ENCODE measurements at places on chromosomes 1 and 21.

DNA sequence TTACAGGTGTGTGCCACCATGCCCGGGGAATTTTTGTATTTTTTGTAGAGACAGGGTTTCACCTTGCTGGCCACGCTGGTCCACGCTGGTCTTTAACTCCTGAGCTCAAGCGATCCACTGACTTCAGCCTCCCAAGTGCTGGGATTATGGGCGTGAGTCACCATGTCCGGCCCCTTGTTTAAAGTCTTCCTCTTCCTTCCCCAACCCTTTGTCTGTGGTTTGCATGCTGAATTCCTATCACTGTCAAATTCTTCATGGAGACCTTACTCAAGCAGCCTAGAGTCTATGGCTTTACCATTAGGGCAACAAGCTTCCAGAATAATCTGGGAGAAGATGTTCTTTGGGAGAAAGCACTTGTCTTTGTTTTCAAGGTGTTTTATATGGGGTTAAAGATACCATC lies 34.7 kb downstream of the B3GALT5 start:
- DNase-seq = no peak

- no peak for DNase-seq
Observed at GRCh38 chr1:36446746-36447145, 3.5 kb downstream of the OSCP1 start.

DNA sequence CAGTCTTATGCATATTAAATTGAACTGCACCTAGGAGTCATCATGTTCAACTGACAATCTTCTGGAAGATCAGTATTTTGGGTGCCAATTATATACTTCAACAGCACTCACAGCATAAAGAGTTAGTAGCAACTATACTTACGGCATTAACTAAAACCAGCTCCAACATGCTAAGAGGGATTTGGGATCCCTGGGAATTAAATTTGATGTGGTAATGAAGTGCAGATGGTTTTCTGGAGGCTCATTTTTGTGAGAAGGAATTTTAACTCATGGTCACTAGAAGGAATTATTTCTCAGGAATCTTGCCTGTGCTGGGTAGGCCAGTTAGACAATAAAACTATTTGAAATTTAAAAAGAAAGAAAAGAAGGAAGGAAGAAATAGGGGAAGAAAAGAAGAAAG lies 18.3 kb downstream of the IFI44 start:
- DNase-seq = no peak

DNA sequence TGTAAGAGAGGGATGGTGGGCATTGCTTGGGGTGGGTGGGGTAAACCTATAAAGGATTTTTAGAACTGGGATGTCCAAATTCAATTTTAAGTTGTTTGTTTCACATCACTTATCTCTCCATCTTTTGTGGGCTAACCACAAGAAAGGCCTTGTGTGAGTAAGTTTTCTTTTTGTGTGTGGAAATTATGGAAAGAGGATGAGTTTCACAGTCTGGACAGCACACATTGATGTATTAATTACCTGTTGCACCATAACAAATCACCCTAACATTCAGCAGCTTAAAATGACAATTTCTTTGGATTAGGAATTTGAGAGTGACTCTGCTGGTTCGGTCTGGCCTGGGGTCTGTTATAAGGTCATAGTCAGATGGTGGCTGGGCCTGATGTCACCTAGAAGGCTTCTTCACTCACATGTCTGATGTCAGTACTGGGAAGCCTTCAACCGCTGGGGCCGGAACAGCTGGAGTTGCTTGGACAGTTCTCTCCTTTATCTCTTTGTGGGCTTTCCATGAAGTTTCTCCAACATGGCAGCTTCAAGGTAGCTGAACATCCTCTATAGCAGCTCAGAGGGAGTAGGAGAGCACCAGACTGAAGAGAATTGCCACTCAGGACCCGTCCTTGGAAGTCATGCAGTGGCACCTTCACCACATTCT lies 2.0 kb upstream of the COL9A2 start:
- no peak for DNase-seq

DNA sequence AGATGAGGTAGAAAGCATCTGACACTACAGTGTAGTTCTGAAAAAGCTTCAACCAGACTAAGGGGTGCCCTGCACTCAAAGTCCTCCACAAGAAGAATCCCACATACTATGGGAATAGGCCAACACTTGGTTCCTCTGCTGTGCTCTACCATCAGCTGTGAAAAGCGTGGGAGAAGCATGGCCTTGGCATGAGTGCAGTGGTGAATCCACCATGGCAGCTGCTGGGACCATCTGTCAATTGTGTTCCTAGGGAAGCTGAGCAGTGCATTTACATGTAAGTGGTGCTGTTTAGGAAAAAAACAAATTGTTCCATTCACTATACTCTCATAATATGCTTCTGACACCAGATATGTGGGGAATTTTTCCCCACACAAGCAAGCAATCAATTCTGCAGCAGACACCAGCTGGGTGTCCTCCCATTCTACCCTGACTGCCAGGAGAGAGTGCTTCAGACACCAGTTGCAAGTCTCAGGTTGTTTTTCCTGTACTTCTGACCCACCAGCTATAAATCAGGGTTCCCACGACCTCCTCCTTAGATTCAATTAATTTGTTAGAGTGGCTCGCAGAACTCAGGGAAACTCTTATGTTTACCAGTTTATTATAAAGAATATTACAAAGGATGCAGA lies 230.8 kb upstream of the CHRM3 start:
- DNase-seq = no peak

GRCh38 chr1:28822799-28823198 lies 10.8 kb downstream of the OPRD1 start:
- DNase-seq = no peak

DNA sequence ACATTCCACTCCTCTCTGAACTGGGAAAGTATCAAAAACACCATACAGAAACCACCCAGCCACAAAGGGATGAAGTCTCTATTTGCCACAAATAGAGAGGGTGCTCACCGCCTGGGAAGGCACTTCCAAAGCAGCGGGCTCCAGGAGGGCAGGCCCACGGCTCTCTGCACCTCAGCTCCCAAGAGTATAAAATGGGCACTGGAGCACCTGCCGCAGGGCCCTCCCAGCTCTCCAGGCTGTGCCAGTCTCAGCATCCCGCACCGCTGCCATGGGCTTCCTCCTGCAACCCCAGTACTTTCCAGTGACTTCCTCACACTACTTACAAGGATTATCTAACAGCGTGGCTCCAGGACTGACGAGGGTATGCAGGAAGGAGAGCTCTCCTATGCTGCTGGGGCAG lies 14.4 kb downstream of the C2CD2 start:
- DNase-seq = no peak

GRCh38 chr1:236841341-236841740 lies 46.2 kb downstream of the MTR start:
- no peak for DNase-seq

- DNase-seq = no peak
Observed at GRCh38 chr1:115473986-115474565, 136.0 kb upstream of the NGF start.

DNA sequence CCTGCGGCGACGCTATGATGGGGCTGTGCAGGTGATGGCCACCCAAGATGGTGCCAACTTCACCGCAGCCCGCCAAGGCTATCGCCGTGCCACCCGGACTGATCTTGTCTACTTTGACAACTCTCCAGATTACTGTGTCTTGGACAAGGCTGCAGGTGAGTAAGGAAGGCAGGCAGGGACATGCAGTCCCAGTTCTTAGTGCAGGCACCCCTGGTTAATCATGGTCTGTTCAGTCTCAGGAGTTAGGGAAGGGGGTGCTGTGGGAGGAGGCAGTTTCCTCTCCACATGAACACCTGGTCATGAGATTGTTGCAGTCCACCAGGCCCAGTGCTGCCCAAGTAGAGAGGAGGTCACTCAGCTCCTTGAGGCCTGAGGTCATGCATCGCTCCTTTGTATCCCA lies 8.5 kb downstream of the WNT2B start:
- DNase-seq = no peak

GRCh38 chr1:245983294-245983967 lies 523.6 kb downstream of the SMYD3 start:
- DNase-seq = no peak

DNA sequence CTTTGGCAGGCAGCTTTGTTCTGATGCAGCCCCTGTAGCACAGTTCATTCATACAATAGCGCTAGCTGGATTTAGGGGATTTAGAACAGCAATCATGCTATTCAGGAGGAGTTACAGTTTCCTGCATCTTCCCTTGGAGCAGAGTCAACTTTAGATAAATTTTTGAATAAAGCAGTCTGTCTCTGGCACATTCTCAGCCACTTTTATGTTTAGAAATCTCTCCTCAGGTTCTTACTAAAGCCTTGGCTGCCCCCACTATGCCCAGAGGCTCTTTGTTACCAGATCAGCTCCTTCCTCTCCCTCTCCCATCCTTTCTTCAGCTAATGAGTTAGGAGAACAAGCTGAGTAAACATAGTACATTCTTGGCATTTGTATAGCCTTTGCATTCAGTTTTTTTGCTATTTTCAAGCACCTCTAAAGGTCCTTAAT lies 17.0 kb upstream of the PIGC start:
- no peak for DNase-seq

All from amniotic stem cell (primary cell).